Stimulated activated CD8-positive, alpha-beta memory T cell treated with anti-CD3 and anti-CD28 coated beads, Interleukin-7, amount 100 ng/mL, for 1 hour (primary cell): ENCODE measurements at places on chromosomes 5 and 9.

DNA sequence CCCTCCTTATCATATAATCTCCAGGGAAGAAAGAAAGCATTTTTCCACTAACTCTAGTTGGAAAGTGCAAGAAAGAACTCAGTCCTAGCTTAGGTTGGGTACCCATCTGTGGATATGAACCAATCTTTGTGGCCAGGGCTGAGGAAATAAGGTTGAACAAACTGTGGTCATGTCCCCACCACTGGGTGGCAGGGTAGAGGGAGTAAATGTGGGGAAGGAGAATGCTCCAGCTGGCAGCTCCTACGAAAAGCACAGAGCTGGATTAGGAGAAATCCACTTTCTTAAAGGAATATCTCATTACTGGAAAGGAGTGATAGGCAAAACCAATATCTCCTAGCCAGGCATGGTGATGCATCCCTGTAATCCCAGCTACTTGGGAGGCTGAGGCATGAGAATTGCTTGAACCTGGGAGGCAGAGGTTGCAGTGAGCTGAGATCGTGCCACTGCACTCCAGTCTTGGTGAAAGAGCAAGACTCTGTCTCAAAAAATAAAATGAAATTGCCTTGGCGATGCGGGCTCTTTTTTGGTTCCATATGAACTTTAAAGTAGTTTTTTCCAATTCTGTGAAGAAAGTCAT, 175.1 kb downstream of the CCDC192 start:
- DNase-seq, result no peak

- DNase-seq, result no peak
These were observed 37.1 kb downstream of the BNC2 start for GRCh38 chr9:16833296-16833835.

- no peak for DNase-seq
These were observed 33.4 kb upstream of the NR3C1 start for GRCh38 chr5:143436871-143437270.

DNA sequence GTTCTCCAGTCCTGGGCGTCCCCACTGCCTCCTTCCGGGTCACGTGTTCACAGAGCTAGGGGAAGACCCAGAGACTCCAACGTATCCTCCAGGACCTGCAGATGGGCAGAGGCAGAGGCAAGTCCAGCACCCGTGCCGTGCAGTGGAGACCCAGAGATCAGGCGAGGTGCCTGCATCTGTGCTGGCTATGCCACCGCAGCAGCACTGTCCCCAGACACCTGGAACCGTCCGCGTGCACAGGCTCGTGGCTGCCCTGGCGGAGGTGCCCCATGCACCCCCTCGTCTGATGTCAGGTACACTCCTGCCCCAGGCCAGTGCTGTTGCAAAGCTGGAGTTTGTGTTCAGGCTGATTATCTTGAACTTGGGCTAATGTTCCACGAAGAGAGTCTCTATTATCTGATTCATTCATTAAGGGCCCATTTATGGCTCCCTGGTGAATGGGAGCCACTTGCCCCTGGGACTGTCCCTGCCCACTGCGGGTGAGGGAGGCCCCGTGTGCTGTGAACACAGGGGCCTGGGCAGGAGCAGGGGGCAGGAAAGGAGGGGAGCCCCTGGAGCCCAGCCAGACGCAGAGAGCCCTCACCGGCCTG, 13.7 kb downstream of the IRX4 start:
- DNase-seq, result no peak

DNA sequence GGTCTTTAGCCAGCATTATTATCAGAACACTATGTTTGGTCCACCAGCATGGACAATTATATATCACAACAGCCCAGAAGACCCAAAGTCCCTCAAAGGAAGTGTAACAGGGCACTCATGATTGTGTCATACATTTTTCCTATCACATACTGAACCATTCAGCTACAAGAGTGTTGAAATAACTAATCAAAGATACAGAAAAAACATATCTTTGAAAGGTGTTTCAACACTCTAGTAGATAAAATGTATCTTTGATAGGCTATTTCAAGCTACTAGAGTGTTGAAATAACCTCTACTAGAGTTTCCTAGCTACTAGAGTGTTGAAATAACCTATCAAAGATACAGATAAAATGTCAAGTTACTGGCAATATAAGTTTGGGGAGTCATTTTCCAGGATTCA, 545.0 kb downstream of the PRR16 start:
- no peak for DNase-seq

DNA sequence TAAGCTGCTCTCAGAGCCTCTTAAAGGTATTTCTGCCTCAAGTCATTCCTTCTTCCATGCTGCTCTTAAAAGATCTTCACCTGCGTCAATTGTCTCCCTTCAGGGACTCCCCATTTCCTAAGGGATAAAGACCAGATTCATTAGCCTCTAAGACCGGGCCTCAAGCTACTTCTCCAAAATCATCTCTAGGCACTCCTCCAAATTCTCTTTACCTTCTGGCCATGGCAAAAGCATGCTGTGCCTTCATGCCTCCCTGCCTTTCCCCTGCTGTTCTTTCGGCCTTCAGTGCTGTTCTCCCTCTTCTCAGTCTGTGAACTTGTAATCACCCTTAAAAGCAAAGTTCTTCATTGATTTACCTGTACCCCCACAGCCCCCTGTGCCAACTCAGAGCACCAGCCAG, 4.4 kb downstream of the TMOD1 start:
- DNase-seq, result no peak

- DNase-seq, result no peak
These were observed 97.3 kb upstream of the DAB2 start for GRCh38 chr5:39521940-39522590.
